Cerebellar nuclear complex (tissue), 1 donor: ENCODE measurements at places on chromosomes 6 and 20.

DNA sequence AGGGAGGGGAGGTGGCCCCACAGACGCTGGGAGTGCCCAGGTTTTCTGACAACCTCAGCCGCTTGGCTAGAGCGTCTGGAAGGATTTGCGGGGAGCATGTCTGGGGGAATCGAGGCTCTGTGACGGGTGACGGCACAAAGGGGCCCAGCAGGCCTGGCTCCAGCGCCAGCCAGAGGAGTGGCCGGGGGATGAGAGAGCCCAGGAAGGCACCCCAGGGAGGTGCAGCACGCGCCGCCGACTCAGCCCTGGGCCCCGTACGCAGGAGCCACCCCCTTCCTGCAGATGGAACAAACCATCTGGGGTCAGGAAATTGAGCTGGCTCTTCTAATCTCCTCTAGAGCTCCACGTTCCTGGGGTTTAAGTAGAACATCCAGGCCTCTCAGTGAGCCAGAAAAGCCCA is 5.9 kb upstream of the SLCO4A1 start:
- DNase-seq: no peak

- DNase-seq: no peak
These were observed 568.4 kb upstream of the MAP3K7 start for GRCh38 chr6:91155129-91155785.

DNA sequence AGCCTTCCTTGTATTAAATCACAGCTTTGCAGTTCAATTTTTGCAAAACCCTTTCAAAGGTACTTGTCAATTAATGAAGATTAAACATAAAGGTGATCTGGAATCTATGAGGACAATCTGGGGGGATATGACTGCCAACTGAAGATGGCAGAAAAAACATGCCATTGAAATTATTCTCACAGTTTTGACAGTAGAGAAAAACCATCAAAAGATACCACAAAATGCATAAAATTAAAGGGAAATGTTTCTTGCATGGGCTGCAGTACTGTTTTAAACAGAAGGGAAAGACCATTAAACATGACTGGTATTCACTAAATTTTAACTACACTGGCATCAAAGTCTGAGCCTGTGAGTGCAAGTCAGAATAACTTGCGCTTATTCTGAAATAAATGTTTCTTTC is 194.2 kb downstream of the ATXN1 start:
- no peak for DNase-seq

GRCh38 chr6:99901596-99902384 is 92.2 kb downstream of the MCHR2 start:
- no peak for DNase-seq

GRCh38 chr6:156731396-156731795 is 45.8 kb upstream of the ARID1B start:
- DNase-seq: no peak

DNA sequence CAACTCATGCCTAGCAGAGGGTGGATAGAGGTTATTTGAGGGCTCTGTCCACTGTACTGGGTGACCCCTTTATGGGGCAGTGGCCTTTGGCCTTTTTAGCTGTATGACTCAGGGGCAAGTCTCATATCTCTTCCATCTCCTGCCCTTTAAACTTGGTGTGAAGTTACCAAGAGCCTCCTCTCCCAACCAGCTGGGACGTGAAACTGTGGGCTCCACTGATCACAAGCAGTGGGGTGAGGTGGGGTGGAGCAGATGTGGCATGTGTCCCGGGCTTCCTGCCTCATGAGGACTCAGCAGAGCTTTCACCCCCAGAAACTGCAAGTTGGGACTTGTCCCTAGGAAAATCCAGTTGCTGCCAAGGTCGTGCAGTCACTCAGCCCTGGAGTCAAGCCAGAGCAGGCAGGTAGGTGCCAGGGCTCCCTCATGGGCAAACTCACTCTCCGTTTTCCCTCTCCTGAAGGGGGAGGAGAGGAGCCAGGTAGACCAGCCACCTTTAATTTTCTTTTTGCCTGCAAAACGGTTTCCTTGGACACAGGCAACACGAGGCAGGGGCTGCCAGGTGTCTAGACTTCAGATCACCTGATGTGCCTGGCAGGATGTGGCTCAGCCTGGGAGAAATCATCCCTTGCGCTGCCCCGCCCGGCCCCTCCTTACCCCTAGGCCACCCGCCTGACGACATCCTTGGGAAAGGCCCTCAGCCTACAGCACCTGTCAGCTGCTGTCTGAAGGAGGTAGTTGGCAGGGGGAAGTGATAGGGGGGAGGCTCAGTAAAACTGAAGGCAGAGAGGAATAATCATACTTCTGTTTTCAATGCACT is 4.0 kb downstream of the CDKN1A start:
- DNase-seq: no peak

- no peak for DNase-seq
These were observed 29.1 kb downstream of the TXLNB start for GRCh38 chr6:139262519-139263300.

GRCh38 chr6:78999737-79000136 is 78.3 kb downstream of the PHIP start:
- no peak for DNase-seq

- DNase-seq: no peak
These were observed 75.3 kb upstream of the CCN6 start for GRCh38 chr6:111978532-111979149.

DNA sequence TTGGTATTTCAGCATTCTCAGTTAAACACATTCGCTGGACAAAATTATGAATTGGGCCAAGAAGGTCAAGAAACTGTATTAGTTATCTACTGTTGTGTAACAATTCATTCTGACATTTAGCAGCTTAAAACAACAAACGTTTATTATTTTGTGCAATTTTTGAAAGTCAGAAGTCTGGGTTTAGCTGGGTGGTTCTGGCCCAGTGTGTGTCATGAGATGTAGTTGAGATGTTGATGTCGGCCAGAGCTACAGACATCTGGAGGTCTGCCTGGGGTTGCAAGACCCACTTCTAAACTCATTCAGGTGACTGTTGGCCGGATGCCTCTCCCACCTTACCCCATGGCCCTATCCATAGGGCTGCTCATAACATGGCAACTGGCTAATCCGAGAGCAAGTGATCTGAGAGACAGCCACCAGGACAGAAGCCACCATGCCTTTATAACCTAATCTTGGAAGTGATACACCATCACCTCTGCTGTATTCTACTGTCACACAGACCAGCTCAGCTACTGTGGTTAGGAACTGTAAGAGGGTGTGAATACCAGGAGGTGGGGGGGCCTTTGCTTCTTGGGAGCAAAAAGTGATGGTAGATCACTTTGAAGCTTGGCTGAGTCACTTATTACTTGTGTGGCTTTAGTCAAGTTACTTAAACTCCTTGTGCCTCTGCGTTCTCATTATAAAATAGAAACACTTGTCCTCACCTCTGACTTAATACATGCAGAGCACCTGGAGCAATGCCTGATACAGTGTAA is 217.0 kb upstream of the MYLIP start:
- no peak for DNase-seq

DNA sequence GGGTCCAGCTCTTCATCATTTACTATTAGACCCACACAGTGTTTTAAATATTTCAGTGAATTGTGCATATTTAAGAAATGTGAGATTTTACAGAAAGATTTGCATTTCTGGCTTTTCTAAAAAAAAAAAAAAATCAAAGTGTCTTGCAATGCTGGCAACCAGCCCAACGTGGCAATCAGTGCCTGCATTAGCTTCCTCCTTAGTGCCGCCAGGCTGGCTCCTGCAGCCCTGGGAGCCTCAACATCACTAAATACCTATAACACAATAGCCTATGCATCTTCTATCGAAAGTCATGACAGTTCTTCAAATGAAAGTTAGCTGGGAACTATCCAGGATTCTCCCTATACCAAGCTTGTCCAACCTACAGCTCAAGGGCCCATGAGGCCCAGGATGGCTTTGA is 9.4 kb upstream of the CD93 start:
- DNase-seq: no peak

DNA sequence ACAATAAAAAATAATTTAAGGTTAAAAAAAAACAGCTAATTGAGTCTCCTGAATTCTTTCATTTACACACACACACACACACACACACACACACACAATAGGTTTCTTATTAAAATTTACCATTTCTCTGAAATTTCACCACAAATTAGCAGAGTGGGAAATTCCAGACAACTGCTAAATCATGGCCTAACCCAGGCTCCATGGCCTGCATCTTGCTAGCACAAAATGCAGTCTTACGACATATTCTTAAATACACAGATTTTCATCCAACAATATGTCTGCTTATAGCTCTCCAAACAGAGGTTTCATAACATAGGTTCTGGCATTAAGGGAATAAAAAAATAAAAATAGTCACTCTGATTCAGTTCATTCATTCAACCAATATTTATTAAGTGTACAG is 46.9 kb downstream of the SOD2 start:
- DNase-seq: no peak

- DNase-seq: no peak
These were observed 33.7 kb upstream of the ZNF133 start for GRCh38 chr20:18254615-18255014.

DNA sequence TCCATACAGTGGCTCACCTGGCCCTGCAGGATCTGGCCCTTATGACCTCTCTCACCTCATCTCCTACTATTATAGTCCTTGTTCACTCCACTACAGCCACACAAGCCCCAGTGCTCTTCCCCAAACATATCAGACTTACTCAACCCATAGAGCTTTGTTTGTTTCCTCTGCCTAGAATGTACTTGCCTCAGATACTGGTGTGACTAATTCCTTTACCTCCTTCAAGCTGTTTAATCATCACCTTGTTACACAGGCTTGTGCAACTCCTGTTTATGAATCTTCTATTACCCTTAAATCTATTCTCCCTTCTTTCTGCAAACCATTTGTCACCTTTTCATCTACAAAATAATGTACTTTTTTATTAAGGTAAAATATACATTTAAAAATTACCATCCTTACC is 3.2 kb downstream of the DEFB125 start:
- no peak for DNase-seq

DNA sequence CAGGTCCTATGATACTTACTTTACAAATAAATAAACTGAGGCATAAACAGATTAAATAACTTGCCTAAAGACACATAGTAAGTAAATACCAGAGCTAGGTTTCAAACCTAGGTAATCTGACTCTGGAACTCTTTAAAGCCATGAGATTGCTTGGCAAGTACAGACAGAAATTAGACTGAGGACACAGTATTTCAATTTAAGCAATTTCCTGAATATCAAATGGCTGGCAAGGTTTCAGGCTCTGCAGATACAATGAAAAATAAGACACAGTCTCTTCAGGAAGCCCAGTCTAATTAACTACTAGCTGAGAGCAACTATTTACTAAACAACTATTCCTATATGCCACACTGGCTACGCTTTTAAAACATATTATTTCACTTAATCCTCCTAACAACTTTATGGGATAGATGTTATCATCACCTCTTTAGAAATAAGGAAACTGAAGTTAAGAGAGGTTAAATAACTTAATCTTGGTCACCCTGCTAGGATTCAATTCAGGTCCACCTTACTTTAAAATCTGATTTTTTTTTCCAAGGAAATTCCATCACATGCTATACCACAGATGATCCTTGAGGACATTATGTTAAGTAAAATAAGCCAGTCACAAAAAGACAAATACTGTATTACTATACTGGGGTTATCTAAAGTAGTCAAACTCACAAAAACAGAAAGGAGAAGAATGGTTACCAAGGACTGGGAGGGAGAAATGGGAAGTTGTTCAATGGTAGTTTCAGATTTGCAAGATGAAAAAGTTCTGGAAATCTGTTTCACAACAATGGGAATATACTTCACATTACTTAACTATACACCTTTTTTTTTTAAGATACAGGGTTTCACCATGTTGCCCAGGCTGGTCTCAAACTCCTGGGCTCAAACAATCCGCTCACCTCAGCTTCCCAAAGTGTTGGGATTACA is 4.1 kb downstream of the TRPC4AP start:
- no peak for DNase-seq

- DNase-seq: no peak
These were observed 564.8 kb downstream of the RFPL4B start for GRCh38 chr6:112911959-112912358.

DNA sequence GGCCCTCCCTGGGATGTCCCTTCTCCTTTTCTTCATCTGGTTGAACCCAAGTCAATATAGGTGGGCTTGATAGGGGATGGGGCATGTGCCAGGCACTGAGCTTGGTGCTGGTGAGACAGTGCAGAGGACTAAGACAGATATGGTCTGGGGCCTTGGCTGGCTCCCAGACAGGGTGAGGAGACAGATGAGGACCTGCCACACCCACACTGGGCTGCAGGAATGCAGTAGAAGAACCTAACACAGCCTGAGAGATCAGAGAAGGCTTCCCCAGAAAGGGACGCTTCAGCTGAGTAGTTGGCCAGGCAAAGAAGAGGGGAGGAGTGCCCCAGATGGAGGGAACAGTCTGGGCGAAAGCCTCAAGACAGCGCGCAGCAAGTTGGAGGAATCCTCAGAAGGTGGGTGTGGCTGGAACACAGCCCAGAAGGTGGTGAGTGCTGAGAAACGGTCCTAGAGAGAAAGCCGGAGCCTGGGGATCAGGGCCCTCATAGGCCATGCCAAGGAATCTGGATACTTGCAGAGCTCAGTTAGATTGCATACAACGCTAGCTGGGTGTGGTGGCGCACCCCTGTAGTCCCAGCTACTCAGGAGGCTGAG is 26.4 kb downstream of the CD40 start:
- no peak for DNase-seq

- DNase-seq: no peak
These were observed 1.7 kb upstream of the CST4 start for GRCh38 chr20:23690581-23690980.

DNA sequence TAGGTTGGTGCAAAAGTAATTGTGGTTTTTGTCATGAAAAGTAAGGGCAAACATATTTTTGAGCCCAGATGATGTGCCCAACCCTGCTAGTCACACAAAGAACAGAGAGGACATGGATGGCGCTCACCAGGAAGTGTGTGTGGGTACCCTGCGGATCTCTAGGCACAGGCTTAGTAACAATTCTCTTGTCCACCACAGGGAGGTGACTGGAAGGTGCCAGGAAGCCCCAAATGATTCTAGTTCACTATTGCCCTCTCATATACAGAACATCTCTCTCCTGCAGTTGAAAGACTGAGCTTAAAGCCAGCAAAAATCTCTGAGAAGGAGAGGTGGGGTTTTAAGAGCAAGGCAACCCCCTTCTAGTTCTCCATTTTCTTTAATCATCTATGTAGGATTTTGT is 272.1 kb upstream of the TAB2 start:
- DNase-seq: no peak
